ENCODE measurements at places on chromosomes 2 and 18.

- DNase-seq = no peak
Observed at GRCh38 chr18:8506251-8507049, 102.8 kb upstream of the RAB12 start.

- DNase-seq = peak; percentile 78
Observed at GRCh38 chr2:217551252-217551899, 451.4 kb downstream of the TNS1 start.

DNA sequence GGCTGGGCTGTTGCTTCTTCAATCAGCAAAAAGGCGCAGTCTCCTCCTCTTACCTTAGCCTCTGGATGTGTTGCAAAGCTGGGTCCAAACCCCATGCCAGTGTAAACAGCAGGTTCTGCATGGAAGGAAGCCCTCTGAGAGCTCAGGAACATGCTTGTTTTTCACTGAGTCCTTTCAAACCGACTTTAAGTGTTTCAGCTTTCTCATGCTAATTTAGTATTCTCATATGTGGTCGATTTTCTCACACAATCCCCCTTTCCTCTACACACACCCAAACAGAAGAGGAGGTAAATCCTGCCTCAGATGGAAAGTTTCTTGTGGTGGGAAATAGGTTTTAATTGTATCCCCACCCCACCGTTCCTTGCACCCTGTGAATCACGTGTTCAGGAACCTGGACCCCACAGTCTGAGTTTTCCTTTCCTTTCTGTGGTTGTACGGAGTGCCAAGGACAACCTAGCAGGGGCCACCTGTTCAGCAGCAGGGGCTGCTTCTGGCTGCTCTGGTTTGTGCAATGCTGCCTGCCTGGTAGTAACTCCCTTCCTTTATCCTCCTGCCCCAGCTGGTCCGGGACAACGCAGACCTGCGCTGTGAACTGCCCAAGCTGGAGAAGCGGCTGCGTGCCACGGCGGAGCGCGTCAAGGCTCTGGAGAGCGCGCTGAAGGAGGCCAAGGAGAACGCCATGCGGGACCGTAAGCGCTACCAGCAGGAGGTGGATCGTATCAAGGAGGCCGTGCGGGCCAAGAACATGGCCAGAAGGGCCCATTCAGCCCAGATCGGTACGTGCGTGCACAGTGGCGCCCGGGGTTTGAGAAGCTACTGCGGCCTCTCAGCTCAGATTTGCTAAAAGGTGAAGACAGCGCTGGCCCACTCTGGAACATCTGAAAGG is 28.7 kb upstream of the LYPD6B start:
- no peak for DNase-seq

DNA sequence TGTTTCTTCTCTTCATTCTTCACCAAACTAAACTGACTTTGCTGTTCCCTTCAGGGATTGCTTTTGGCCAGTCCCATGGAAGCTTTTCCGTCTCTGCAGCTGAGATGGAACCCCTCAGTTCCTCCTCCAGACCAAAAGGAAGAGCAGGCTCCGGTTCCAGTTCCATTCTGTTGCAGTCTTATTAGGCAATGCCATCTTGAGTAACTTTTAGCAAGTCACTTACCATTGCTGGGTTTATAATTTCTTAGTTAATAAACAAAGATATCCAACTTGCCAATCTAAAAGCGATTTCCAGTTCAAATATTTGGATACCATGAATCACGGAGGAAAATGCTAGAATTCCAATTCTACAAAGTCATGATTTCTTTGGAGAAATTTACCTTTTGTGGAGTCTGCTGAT is 214.3 kb upstream of the LYPD1 start:
- no peak for DNase-seq

DNA sequence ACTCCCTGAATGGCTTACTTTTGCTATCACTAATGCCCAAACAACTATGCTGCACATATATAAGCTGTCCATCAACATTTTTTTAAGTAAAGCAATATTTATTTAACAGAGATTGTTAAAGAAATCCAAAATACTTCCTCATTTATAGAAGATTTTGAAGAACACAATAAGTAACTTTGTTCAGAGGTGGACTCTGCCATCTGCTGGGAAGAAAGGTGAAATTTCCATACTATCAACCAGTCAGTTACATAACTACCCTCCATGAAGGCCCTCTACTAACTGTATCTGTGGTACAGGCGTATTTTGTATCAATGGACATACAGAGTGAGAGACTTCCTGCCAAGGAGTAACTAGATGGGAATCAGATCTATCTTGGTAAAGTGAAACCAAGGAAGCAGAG is 106.0 kb downstream of the DTNB start:
- peak; percentile 14 for DNase-seq
